ENCODE measurements at places on chromosomes 5 and 9.

- no peak for DNase-seq
Measured at GRCh38 chr5:128328446-128328845, 209.6 kb downstream of the FBN2 start.

DNA sequence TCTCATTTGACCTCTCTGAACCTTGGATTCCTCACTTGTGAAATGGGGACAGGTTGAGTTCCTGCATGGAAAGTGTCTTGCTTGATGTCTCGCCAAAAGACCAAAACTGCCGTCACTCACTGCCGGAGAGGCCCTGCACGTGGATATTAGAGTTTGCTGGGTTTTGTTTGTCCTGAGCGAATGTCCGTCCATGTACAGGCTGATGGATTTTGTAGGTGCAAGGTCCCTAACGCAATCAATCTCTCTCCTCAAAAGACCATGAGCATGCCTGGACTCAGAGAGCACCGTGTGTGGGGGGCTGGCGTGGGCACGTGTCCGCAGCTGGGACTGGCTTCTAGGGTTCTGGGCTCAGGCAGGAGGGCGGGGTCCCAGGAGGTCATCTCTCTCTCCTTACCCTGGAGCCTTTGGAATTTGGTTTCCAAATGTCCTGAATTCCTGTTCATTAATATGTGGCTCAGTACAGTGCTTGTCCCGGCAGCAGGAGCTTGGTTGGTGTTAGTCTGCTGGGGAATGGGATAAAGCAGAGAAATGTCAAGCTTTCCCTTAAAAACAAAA is 146.0 kb upstream of the IER5L start:
- no peak for DNase-seq

GRCh38 chr9:70658765-70659164 is 244.3 kb upstream of the KLF9 start:
- DNase-seq, result no peak

DNA sequence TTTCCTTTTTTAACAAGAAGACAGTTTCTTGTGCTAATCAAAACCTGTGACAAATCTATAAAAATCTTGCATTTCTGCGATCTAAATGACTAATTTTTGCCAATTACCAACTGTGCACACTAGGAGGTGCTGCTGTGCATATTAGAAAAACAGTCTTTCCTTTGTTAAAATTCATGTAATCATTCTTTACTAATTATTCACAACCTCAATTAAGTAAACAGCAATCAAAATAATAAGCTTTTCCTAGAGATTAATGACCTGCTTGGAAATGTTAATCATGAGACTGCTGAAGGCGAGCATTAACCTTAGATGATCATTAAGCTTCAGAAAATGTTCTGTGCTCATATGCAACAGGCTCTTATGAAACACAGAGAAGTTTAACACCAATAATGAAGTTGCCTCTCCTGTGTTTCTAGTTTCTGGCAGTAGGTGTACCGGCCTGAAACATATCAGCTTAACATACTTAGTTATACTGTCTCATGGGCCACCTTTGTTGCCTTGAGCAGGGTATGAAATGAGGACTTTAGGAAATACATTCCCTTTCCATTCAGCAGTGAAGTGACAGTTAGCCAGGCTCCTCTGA is 17.7 kb downstream of the RFESD start:
- no peak for DNase-seq

- DNase-seq, result no peak
Measured at GRCh38 chr5:127410959-127411358, 106.5 kb upstream of the PRRC1 start.

DNA sequence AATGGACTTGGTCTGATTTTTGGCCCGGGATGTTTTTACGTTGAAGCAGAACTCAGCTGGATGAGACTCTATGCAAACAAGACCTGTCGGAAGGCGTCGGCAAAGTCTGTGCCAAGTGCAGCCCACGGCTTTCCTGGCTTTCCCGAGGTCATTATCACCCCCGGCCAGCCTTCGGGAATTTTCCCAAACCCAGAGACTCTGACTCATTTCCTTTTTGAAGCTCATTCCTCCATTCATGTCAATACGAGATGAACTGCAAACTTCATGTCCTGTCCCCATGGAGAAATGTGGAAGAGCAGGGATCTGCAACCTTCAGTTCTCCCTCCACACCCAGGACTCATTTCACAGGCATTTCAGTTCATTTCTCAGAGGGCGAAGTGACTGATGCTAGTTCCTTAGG is 95.3 kb downstream of the IRX2 start:
- no peak for DNase-seq

DNA sequence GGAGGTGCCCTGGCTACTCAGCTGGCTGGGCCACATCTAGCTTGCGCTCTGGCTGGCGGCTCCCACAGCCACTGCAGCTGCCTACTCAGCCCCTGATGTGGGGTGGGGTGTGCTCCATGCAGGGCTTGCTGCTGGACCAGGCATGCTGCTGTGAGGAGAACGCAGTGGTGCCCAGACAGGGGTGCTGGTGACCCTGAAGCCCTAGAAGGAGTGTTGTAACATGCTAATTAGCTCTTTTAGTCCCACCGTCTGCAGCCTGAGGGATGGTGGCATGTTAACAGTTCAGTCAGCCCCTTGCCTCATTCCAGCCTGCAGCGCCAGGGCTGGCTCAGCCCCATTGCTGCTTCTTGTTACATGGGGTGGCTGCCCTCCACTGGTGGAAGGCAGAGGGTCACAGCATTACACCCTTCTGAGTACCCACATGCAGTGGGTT is 642.3 kb downstream of the DMRTA1 start:
- DNase-seq, result no peak

Data from activated CD4-positive, alpha-beta T cell treated with anti-CD3 and anti-CD28 coated beads for 24 hours (primary cell).